ENCODE measurements at places on chromosomes 2 and 18.

DNA sequence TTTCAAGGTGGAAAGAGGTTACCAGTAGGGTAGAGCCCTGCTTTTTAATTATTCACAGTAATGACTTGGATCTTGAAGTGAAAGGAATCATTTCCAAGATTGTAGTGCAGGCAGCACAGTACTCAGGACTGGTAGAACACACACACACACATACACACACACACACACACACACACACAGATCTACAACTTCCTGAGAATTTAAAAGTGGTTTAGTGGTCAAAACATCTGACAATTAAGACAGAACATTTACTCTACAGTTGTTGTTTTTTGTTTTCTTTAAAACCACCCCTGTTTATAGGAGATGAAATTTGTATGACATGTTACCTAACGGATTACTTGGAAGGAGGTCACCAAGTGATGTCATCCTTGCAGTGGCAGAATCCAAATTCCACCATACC, 146.7 kb upstream of the VRK2 start:
- DNase-seq, result no peak

DNA sequence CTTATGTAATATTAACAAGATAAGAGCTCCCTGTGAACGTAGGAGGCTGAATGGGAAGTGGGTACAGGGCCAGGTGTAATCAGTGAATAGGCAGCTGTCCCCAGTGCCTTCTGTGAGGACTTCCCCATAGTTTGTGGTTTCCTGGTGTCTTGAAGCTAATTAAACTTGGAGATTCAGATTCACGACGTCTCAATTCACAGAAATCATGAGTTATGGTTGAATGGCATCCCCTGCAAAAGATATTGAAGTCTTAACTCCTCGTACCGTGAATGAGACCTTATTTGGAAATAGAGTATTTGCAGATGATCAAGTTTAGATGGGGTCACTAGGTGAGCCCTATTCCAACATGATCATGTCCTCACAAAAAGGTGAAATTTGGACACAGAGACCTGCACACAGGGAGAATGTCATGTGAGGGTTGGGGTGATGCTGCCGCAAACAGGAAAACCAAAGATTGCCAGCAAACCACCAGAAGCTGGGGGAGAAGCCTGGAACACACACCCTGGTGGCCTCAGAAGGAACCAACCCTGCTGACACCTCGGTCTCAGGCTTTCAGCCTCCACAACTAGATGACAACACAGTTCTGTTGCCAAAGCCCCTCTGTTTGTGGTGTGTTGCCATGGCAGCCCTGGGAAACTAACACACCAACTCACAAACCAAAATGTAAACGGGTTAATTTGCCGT, 13.2 kb downstream of the ARL4C start:
- DNase-seq, result peak; percentile 79

DNA sequence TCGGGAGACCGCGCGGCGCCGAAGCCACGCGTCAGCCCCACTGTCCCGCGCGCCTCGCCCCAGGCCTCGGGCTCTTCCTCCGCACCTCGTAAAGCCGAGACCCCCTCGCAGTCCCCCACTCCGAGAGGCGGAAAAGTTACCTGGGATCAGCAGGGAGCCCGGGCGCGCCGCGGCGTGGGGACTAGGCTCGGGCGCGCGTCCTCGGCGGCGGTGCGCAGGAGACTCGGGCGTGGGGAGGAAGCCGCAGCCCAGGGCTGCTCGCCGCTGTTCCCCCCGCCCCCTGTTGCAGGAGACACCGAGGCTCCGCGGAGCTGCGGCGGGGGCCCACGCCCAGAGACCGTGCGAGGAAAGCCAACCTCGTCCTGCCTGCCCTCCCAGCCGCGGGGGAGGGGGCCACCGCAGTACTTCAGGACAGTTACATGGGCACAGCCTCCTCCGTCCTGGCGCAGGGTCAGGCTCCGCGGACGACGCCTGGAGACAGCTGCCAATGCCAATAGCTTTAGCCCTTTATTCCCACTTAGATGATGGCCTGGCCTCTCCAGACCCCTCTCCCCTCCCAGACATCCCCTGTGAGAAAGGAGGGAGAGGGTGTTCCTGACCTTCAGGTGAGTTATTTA, at the start of gene EPB41L3:
Gene EPB41L3 (minus strand): TSS at position 225 of the 617 bp plus-strand sequence. CDS start 54,814 bp downstream, outside the sequence.
- no peak for DNase-seq

DNA sequence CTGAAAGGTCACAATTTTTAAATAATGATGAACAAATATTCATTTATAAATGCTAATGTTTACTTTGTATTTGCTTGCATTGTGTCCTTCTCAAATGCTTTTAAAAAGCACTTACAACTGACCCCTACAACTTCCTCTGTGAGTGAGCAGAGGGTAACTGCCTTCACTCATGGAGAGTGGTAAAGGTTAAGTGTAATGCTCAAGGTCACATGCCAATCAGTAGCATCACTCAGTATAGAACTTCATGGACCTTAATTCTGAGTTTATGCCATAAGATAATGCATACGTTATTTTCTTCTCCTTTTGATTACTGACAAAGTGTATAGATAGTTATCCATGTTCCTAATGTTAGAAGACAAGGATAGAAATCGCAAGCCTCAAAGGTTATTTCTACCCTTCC, 91.8 kb upstream of the SERTAD2 start:
- DNase-seq, result no peak

DNA sequence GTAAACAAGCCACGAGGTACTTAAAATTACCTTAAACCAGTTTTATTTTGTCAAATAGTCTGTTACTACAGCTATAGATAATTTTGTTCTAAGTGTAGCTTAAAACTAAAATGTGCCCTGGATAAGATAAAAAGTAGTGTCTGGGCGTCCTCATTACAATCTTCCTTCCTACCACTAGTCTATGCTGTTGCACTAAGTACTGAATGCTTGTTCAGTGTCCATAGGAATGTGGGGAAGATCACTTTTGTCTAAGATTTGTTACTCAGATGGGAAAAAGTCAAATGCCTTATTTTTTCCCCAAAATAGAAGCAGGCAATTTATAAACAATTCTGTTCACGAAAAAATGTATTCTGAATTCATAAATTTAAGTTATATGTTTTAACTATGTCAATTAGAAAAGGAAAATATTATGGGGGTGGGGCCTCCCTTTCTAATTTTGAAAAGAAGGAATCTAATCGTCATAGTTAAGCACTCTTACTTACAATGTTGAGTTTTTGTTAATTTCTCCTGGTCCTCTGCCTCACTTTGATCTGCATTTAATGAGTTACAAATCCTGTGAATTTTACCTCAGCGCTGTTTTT, 140.4 kb upstream of the VRK2 start:
- DNase-seq, result no peak

- DNase-seq, result no peak
Observed at GRCh38 chr2:67776276-67776675, 286.5 kb downstream of the C1D start.

GRCh38 chr18:27785815-27786471, 391.0 kb downstream of the CDH2 start:
- DNase-seq, result no peak

- DNase-seq, result no peak
Observed at GRCh38 chr2:11955884-11956291, 209.5 kb downstream of the LPIN1 start.

DNA sequence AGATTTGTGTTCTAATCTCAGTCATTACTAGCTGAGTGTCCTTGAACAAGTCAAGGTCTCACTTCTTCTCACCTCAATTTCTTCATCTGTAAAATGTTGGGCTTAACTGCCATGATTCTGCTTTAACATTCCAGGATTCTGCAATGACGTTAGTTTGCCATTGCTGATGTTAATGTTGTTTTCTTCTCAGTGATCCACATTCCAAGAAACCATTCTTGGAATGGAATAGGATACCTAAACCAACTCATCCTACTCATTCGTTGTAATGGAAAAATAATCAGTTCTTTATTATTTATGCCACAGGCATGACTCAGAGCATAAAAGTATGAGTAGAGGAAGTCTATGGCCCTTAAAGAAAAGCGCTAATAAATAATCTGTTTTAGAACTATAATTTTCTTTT, 140.2 kb upstream of the ETAA1 start:
- no peak for DNase-seq

DNA sequence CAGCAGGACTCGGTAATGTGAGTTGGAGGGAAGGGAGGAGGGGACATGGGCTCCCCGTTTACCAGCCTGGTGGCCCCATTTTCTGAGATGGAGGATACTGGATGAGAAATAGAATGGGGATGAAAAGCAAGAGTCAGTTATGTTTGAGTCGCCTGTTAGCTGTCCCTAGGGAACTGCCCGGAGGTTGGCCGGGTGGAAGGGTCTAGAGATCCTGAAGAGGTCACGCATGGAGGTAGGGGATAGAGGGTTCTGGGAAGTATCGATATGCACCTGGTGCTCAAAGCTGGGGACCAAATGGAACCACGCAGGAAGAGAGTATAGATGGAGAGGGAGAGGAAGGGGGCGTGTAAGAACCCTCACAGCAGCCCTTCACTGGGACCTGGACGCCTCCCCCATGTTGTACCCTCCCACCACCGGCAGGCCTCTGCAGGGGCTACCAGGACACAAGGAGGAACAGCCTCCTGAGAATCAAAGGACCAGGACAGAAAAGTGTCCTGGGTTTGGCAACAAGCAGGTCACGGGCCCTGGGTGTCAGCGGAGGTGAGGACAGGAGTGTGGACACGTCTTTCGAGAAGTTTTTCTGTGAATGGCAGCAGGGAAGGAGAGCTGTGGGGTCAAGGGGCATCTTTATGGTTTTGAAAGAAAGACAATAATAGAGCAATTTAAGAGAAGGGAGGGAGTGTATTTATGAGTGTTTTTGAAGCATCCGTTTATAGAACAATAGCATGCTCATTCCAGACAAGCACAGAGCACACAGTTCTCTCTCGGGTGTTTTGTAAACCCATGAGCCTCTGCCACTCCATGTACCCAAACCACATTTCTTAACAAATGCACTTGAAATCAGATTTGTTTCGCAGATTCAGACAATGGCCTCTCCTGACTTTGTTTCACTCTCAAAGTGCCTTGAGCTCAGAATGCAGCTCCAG, 132.2 kb downstream of the SMAD7 start:
- no peak for DNase-seq

DNA sequence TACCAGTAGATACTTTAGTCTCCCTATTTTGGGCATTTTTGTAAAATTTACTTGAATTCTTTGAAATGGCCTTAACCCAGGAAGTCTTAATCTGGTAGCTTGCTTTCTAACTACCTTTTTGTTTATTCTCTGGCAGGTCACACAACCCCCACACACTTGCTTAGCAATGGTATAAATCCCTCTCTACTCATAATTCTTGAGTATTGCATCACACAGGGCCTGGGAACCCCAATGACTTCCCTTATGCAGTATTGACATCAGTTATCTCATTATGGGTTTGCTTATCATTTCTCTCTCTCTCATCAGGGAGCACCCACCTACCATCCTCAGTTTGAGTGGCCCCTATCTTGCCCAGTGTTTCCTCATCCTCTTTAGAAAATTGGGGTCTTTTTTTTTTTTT, 207.1 kb downstream of the KCNS3 start:
- DNase-seq, result no peak

- no peak for DNase-seq
Observed at GRCh38 chr2:189519631-189520387, 60.8 kb downstream of the SLC40A1 start.

Data from stimulated activated CD4-positive, alpha-beta T cell treated with anti-CD3 and anti-CD28 coated beads, Interleukin-1b, Interleukin-23, amount 100 ng/mL, for 48 hours (primary cell).